ENCODE measurements at places on chromosomes 7 and 10. TPM values are rescaled to one million over a fixed set of nuclear protein-coding genes. Genes with fewer than 3 reads are reported as not detected.

DNA sequence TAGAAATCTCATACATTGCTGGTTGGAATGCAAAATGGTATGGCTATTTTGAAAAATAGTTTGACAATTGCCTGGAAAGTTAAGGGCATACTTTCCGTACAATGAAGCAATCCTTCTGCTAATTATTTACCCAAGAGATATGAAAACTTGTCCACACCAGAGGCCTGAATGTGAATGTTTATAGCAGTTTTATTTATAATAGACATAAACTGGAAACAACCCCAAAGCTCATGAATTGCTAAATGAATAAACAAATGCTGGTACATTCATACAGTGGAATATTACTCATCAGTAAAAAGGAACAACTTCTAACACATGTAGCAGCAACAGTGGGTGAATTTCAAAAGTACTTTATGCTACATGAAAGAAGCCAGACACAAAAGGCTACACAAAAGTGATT is 42.7 kb downstream of the MMRN2 start:
- no peaks in the 10 kb centered on the region for H3K27me3 ChIP-seq
- H3K4me1 ChIP-seq = no peaks in the 10 kb centered on the region
- no peak overlapping the region for H3K27ac ChIP-seq
- peaks cover 32% of the 10 kb centered on the region for H3K36me3 ChIP-seq

GRCh38 chr7:103073989-103074518 is 542 bp downstream of the FBXL13 start:
- peaks cover 10% of the 10 kb centered on the region for H3K36me3 ChIP-seq
- H3K4me1 ChIP-seq = peaks cover 15% of the 10 kb centered on the region
- no peaks in the 10 kb centered on the region for H3K27me3 ChIP-seq
- peak overlapping the region; percentile 86 for H3K4me3 ChIP-seq
- no peak for DNase-seq

DNA sequence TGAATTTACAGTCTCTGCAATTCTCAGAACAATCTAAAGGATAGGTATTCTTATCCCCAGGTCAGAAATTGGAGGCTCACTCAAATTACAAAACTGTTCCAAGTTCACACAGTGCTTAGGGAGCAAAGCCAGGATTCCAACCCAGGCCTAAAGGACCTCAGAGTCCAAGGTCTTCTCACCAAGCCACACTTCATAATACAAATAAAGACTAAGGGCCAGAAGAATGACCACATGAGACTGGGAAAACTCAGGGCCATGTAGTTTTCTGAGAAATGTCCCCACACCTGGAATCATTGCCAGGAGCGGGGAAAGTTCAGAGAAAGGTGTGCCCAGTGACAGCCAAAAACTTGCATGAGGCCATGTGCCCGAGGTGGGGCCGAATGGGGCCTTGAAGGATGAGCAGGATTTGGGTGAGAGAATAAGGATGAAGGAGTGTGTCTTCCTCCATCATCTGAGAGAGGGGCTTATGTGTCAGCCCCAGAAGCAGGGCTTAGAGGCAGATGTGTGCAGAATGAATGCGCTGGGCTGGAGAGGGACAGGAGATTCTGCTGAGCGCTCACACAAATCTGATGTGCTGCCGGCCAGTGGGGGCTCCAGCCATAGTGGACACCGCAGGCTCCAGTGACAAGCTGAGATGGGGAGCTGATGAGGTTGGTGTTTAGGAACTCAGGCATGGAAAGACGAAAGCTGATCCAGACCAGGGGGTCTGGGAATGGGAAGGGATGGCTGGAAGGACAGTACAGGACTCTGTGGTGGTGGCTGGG is 35.9 kb downstream of the BLNK start:
- H3K27ac ChIP-seq = no peak overlapping the region
- H3K36me3 ChIP-seq = no peaks in the 10 kb centered on the region
- H3K4me3 ChIP-seq = no peak overlapping the region
- H3K4me1 ChIP-seq = no peaks in the 10 kb centered on the region

DNA sequence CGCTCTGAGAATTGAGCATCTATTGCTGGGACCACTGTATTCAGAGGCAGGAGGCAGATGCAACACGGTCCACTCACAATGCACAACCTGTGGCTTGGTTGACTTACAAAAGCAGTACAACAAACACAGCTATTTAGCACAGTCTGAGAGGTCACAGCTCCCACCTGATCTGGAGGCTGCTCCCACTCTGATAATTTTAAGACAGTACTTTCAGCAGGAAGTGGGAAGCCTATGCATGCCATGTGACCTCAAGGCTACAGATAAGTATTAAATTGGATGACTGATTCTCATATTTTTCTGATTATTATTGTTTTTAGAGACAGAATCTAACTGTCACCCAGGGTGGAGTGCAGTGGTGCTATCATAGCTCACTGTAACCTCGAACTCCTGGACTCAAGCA is 659.3 kb downstream of the PARD3 start:
- no peaks in the 10 kb centered on the region for H3K27me3 ChIP-seq
- H3K4me3 ChIP-seq = no peak overlapping the region
- H3K36me3 ChIP-seq = peaks cover 1% of the 10 kb centered on the region
- no peak overlapping the region for H3K27ac ChIP-seq
- H3K4me1 ChIP-seq = no peaks in the 10 kb centered on the region

DNA sequence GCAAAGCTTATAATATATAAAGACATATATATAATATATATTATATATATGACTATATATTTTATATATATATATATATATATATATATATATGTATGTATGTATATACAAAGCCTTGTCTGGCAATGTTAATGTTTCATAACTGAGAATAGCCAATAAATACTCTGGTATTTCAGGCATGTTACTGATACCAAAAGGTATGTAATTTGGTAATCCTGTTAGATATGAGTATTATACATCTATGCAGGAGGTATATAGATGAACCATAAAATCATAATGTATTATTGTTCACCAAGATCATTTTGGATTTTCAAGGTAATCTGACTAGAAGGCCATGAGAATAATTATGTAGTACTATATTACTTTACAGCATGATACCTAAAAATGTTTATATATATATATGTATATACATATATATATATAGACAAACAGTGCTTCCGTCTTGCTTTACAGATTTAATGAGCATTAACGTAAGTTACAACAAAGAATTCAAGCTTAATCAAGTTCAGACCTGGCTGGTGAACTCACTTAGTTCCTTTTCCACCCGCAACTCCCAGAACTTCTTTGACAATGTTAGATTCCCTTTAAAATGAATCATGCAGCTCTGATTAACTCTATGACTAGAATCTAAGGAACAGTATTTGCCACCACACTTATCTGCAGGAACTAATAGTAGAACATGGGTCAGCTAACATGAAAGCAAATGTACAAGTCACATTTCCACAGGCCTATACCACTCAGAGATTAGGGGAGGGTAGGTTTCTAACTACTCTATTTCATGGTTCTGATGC is 82.7 kb downstream of the SLC25A13 start:
- H3K27ac ChIP-seq = no peak overlapping the region
- DNase-seq = no peak
- H3K36me3 ChIP-seq = no peaks in the 10 kb centered on the region
- peaks cover 3% of the 10 kb centered on the region for H3K4me1 ChIP-seq

GRCh38 chr10:90905925-90906324 is 15.0 kb downstream of the ANKRD1 start:
- H3K27ac ChIP-seq = no peak overlapping the region
- DNase-seq = no peak
- peaks cover 2% of the 10 kb centered on the region for H3K36me3 ChIP-seq
- H3K27me3 ChIP-seq = no peaks in the 10 kb centered on the region
- H3K4me1 ChIP-seq = no peaks in the 10 kb centered on the region
- no peak overlapping the region for H3K4me3 ChIP-seq

GRCh38 chr7:48811071-48811470 is 113.3 kb upstream of the CDC14C start:
- no peaks in the 10 kb centered on the region for H3K27me3 ChIP-seq
- no peaks in the 10 kb centered on the region for H3K36me3 ChIP-seq
- DNase-seq = no peak
- H3K4me1 ChIP-seq = no peaks in the 10 kb centered on the region

DNA sequence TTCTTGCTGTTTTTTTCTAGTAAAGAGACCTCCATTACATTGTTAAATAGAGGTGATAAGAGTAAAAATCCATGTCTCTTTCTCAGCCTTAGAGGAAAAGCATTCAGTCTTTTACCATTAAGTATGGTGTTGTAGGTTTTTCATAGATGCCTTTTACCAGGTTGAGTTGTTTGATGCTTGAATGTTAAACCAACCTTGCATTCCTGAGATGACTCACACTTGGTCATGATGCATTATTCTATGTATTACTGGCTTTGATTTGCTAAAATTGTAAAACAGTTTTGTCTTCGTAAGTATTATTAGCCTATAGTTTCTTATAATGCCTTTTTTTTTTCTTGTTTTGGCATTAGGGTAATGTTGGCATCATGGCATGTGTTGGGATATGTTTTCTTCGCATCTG is 90.0 kb downstream of the ANKRD61 start:
- H3K27ac ChIP-seq = no peak overlapping the region
- H3K4me3 ChIP-seq = no peak overlapping the region

GRCh38 chr7:144786522-144786921 is 49.3 kb downstream of the TPK1 start:
- DNase-seq = no peak
- no peaks in the 10 kb centered on the region for H3K36me3 ChIP-seq
- H3K27ac ChIP-seq = no peak overlapping the region
- H3K27me3 ChIP-seq = no peaks in the 10 kb centered on the region
- H3K4me1 ChIP-seq = no peaks in the 10 kb centered on the region

GRCh38 chr7:112905950-112906349 is 115.8 kb upstream of the TMEM168 start:
- no peak for DNase-seq
- H3K36me3 ChIP-seq = peaks cover 45% of the 10 kb centered on the region

DNA sequence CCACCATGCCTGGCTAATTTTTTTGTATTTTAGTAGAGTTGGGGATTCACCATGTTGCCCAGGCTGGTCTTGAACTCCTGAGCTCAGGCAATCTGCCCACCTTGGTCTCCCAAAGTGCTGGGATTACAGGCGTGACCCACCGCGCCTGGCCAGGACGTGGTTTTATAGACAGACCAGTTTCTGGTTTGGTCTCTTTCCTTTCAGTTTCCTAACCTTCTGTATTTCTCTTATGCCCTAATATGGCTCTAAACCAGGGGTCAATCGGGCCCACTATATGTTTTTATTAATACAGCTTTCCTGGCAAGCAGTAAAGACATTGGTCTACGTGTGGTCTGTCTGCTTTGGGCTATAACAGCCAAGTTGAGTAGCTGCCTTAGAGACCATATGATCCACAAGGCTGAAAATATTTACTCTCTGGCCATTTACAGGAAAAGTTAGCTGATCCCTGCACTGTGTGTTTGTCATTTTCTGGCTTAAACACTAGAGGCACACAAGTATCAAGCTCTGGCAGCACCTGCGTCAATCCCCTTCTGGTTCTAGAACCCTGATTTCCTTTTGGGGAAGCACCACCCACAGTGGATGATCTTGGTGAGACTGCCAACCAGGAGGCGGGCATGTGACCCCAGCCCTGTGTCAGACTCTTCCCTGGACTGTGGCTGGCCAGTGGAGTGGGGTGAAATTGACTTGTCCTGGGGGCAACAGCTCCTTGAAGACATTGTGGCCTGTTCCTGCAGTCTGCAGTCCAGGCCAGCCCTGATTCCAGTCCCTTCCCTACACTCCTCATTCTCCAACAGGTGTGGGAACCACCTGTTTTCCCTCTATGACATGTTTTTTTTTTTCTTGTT is 497.2 kb downstream of the PLXNA4 start:
- peaks cover 35% of the 10 kb centered on the region for H3K27me3 ChIP-seq
- H3K4me1 ChIP-seq = peaks cover 1% of the 10 kb centered on the region
- no peak overlapping the region for H3K27ac ChIP-seq
- no peak overlapping the region for H3K4me3 ChIP-seq
- H3K36me3 ChIP-seq = no peaks in the 10 kb centered on the region

DNA sequence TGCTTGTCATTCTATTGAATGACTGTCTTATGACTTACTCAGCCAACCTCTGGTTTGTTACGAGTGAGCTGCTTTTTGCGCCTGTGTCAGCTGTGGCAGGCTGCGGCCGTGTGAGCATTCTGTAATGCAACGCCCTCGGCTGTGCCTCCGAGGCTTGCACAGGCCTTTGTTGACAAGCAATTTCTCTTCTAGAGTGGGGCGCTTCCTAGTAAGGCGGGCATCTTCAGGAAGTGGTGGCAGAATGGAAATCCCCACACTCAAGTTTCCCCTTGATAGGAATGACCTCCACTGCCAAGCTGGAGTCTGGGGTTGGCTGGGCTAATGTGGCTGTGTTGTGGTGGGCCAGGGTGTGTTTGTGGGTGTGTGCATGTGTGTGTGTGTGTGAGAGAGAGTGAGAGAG is 20.2 kb upstream of the TMEM178B start:
- no peaks in the 10 kb centered on the region for H3K4me1 ChIP-seq
- no peak overlapping the region for H3K27ac ChIP-seq
- H3K36me3 ChIP-seq = no peaks in the 10 kb centered on the region
- DNase-seq = no peak
- H3K27me3 ChIP-seq = no peaks in the 10 kb centered on the region
- H3K4me3 ChIP-seq = no peak overlapping the region

DNA sequence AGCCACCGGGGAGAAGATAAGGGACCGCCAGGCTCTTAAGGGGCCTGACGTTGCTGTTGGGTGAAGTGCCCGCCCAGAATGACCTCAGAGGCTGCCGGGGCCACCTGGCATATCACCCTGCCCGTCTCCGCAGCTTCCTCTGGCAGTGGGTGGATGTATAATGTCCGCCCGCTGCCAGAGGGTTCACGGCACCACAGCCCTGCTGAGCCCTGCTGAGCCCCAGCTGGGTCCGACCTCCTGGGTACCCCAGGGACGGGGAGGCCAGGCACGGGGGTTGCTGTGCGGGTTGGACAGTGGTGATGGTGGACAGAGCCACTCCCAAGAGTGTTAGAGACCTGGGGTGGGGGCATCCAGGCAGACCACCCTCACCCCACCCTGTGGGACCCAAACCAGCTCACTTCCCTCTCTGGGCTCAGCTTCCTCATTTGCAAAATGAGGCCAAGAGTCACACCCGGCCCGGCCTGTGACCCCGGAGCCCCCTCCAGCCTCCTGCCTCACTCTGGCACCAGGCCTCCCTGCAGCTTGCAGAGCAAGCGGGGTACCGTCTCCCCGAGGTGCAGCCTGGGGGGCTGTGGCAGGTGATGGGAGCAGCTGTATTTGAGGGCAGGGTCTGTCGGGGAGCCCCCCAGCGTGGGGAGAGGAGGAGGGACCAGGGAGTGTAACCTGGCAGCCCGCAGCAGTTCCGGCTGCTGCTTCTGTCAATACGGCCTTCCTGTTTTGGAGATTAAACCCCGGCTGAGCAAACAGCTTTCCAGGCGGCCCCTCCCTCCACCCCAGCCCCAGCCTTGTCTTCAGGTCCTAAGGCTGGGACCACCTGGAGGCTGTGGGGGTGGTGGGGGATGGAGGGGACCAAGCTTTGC is 8.4 kb upstream of the LFNG start:
- no peak overlapping the region for H3K4me3 ChIP-seq
- H3K27ac ChIP-seq = no peak overlapping the region
- H3K36me3 ChIP-seq = no peaks in the 10 kb centered on the region
- peaks cover 5% of the 10 kb centered on the region for H3K27me3 ChIP-seq
- H3K4me1 ChIP-seq = peaks cover 16% of the 10 kb centered on the region

SAP25 gene
- 8.1 TPM for total RNA-seq

ANKRD61 gene
- 0.47 TPM for total RNA-seq

MACC1 gene
- total RNA-seq = 16.1 TPM

LIPK gene
- not detected for total RNA-seq

ACHE gene
- total RNA-seq = 5.1 TPM

RBP4 gene
- 0.72 TPM for total RNA-seq

PTN gene
- 3.1 TPM for total RNA-seq

CAMK2G gene
- total RNA-seq = 20.8 TPM

All from progenitor cell of endocrine pancreas (in vitro differentiated cells).